Myocyte (in vitro differentiated cells): ENCODE measurements at places on chromosomes 2 and 18. TPM values are rescaled to one million over a fixed set of nuclear protein-coding genes. Genes with fewer than 3 reads are reported as not detected.

DYNC1I2 gene
- total RNA-seq = 141 and 164 TPM in 2 replicates

SULT6B1 gene
- total RNA-seq = not detected in 2 replicates

SOWAHC gene
- 3.2 and 3.9 TPM in 2 replicates for total RNA-seq

ARL4C gene
- total RNA-seq = 27.7 and 32.9 TPM in 2 replicates

DNA sequence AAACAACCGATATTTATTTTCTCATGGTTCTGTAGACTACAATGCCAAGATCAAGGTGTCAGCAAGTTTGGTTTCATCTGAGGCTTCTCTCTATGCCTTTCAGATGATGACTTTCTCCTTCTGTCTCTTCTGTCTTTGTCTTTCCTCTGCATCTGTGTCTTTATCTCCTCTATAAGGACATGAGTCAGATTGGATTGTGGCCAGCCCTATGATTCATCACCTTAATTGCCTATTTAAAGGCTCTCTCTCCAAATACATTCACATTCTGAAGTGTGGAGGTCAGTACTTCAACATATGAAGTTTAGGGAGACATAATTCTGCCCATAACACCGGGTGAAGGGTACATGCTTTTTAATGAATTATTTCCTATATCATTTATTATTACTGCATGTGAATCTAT is 71.2 kb upstream of the CNTNAP5 start:
- no peak for DNase-seq

- no peak for DNase-seq
These were observed 52.4 kb downstream of the STK39 start for GRCh38 chr2:168194784-168195522.

DNA sequence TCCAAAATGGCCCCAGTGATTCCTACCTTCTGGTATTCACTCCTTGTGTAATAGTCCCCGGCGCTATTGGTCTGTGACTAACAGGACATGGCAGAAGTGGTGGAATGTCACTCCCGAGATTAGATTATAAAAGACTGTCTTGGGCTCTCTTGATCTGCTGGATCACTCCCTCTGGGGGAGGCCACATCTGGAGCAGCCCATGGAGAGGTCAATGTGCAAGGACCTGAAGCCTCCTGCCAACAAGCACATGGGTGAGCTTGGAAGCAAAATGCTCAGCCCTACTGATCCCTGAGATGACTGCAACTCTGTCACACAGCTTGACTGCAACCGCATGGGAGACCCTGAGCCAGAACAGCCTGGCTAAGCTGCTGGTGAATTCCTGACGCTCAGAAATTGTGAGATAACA is 94.3 kb upstream of the GLI2 start:
- no peak for DNase-seq

DNA sequence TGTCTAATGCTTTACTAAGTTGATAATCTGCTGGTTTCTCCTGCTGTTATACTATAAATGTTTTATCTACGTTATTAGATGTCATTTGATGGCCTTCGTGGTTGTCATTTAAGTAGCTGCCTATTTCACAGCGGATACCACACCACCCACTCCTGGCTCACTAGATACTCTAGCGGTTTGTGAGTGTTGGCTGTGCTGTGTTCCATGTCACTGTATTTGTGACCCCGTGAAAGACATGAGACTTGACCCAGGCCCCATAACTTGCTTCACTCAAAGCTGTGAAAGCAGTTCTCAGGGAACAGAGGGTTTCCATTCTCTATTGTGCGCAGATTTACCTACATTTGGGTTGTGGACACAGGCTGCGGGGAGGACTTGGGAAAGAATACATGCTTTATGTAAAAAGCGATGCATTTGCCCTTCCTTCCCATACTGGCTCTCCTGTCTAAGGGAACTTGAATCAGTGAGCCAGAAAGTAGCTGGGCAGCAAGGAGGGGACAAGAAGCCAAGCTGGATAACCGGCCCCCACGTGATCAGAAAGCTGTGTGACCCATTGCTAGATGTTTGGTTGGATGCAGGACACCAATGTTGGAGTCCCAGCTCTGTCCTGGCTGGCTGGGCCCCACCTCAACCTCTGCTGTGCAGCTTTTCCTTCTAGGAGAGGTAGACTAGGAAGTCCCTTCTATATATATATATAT is 52.2 kb downstream of the PLB1 start:
- no peak for DNase-seq

- DNase-seq = no peak
These were observed 67.2 kb upstream of the UBXN4 start for GRCh38 chr2:135674453-135674852.

GRCh38 chr2:47373747-47374146 is 29.2 kb upstream of the MSH2 start:
- DNase-seq = no peak

DNA sequence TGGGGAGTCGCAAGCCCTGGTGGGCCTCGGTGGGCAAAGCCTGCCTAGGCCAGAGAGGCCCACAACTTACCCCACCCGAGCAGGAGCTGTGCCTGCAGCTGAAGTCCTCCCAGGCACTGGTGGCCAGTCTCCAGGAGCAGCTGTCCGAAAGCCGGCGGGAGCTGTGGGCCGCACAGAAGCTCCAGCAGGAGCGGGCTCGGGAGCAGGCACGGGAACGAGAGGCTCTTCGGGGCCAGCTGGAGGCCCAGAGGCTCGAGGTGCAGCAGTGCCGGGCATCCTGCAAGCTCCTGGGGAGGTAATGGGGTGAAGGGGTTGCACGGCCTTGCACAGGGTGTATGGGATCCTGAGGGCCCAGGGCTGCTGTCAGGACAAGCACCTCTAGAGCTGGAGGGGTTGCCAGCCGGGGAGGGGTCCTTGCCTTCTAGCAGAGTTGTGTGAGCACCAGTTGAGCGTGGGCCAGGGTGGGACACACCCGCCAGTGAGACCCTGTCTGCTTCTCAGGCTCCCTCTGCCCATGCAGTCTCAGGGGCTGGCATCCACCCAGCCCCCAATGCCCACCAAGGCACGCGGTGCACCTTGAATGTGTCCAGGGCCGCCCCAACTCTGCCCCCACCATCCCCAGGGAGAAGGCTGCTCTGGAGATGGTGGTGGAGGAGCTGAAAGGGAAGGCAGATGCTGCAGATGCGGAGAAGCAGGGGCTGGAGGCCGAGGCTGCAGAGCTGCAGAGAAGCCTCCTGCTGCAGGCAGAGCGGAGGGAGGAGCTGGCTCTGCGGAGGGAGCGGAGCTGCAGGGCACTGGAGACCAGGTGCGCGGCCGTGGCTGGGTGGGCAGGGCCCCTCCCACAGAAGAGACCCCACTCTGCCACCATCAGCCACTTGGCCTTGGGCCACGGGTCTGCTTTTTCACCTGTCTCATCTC is 27.2 kb downstream of the CROCC2 start:
- DNase-seq = peak; percentile 38
